Motor neuron (in vitro differentiated cells): ENCODE measurements at places on chromosomes 3 and 15. TPM values are rescaled to one million over a fixed set of nuclear protein-coding genes. Genes with fewer than 3 reads are reported as not detected.

DNA sequence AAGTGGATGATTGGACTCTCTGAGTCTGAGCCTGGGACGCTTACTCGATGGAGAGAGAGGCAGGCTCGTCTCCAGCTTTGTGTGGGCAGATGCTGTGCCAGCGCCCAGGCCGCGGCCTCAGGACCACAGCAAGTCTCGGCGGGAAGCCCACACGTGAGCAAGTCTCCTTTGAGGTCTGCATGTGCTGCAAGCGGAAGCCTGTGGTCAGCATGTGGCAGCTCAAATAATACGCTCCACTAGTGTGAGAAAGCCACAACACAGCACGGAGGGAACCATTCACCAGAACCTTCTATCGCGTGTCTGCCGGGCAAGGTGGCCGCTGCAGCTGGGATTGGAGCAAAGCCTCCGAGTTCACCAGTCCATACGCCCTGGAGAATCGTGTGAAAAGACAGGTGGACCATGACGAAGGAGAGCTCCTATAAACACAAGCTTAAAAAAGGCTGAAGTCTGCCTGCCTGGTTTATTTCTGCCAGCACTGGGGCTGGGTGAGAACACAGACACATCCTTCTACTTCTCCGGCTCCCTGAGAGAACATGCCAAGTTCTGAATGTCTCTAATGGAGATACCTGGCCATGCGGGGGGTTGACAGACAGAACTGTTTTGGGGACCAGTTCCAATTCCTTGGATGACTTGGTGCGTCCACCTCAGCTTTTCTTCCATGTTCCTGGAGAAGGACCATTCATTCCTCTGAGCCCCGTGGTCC is 82.0 kb upstream of the LRIG1 start:
- no peak for ATAC-seq

DNA sequence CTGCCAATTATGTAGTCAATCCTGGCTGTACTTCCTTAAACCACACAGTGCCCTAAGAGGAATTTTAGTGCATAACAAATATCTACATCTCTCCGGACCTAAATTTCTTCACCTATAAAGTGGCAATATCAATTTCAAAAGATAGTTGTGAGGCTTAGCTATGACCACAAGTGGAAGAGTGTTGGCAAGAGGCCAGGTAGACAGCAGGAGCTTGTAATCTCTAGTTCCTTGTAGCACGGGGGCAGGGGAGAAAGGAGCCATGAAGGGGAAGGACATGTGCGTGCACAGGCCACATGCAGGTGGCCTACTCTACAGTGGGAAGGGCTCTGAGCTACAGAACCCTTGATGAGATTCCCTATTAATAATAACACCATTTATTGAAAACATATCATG is 269.7 kb downstream of the ABHD5 start:
- no peak for ATAC-seq

GRCh38 chr3:64267721-64268604 is 42.7 kb upstream of the PRICKLE2 start:
- peak; percentile 85 for ATAC-seq

The SLC15A2 gene
- total RNA-seq, result 2.2 and 3.0 TPM in 2 replicates

The USP50 gene
- total RNA-seq, result not detected in 2 replicates

DNA sequence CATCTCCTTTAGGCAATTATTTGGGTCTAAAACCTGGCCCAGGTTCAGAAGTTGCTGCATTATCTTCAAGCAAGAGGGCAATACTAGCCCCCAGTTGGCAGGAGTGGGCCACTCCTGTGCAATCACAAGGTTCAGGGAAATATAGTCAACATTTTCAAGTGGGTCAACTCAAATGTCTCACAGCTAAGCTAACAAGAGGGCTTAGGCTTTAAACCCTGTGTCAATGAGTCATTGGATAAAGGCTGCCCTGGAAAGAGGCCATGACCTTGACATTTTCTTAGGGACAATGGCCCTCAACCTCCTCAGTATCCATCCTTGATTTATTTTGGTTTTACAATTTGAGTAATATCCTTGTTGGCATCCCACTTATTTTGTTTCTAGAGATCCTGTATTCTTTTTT is 73.5 kb upstream of the DCP1A start:
- no peak for ATAC-seq
